Activated T-cell treated with anti-CD3 and anti-CD28 coated beads, Interleukin-2, amount 50 U/mL, for 72 hours (primary cell): ENCODE measurements at places on chromosomes 13 and 19. TPM values are rescaled to one million over a fixed set of nuclear protein-coding genes. Genes with fewer than 3 reads are reported as not detected.

GRCh38 chr19:44553478-44554171, 24.1 kb upstream of the CEACAM20 start:
- DNase-seq = no peak

ZNF177 gene
- total RNA-seq = 1.7 TPM

- DNase-seq = no peak
Observed at GRCh38 chr13:92074658-92075057, 676.2 kb downstream of the GPC5 start.

- DNase-seq = no peak
Observed at GRCh38 chr13:97112446-97113152, 109.5 kb upstream of the MBNL2 start.

GRCh38 chr19:54572696-54573311, 786 bp upstream of the LILRA2 start:
- DNase-seq = no peak

DNA sequence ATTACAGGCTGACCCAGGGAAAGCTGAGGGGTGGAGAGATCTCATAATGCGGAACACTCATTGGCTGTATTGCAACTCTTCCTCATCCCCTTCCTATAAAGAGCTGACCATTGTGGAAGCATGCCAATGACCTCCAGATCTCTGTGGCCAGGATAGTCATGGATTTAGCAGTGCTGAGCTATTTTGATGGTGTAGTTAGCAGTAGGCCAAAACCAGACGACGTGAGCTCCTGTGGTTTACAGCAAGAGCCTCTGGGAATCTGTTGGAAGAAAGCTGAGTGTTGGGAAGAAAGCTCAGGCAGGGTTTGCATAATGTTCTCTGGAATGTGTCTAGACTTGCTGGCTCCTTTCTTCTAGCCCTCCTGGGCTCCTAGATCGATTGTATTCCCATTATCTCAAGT, 187.5 kb upstream of the GPC6 start:
- no peak for DNase-seq

LRRC8E gene
- total RNA-seq = not detected

DNA sequence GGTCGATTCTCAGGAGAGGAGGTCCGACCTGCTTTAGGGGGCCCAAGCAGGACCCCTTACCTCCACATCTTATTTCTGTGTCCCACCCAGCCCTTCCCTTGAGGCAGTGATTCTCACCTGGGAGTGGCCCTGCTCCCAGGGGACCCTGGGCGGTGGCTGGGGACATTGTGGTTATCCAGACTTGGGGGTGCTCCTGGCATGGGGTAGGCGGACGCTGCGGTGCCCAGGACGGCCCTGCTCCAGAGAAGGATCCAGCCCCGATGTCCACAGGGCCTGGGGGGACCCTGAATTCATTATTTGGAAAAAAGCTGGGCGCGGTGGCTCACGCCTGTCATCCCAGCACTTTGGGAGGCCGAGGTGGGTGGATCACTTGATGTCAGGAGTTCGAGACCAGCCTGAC, 84.4 kb downstream of the GADD45B start:
- no peak for DNase-seq

DNA sequence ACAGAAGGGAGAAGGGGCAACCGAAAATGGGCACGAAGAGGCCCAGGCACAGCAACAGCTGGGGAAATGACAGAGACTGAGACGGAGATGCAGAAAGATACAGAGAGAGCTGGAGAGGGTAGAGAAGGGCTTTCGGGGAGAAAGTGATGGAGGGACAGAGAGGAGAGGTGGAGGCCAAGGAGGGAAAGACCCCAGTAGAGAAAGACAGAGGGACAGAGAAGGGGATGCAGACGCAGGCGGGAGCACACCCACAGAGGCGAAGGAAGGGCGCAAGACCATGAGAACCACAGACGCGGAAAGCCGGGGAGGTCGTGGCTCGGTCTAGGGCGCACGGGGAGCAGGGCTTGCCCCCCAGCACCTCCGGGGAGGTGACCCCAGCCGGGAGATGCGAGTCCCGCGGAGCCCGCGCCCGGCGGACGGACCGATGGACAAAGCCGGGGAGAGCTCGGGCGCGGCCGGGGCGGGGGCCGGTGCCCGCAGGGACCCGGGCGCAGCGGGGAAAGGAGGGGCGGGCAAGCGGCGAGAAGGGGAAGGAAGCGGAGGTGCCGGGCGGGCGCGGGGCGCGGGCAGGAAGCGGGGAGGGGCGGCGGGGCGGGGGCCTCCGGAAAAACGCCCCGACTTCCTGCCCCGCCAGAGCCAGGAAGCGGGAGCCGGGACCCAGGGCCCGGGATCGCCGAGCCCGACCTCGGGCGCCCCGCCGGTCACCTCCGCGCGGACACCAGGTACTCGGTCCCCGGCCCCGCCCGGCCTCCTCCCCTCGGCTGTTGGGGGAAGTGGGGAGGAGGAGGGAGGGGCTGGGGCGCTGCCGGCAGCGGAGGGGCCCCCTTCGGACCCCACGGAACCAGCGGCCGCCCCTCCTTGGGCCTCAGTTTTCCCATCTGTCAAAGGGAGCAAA, at the start of gene ARHGEF1:
Gene ARHGEF1, plus strand, starts transcription at position 617 of the 895 bp plus-strand sequence. CDS start 4,899 bp downstream, outside the sequence.
- peak; percentile 76 for DNase-seq

ZNF208 gene
- total RNA-seq = 4.6 TPM

GRCh38 chr19:47510516-47511127, 4.2 kb downstream of the NAPA start:
- no peak for DNase-seq

RINL gene
- total RNA-seq = 151 TPM

IL12RB1 gene
- total RNA-seq = 13.4 TPM

GRCh38 chr13:42112864-42113263, 64.4 kb downstream of the DGKH start:
- DNase-seq = no peak

SYCN gene
- not detected for total RNA-seq

ZNF560 gene
- total RNA-seq = 0.96 TPM

SHANK1 gene
- total RNA-seq = not detected
